ENCODE measurements at places on chromosomes 4 and X.

DNA sequence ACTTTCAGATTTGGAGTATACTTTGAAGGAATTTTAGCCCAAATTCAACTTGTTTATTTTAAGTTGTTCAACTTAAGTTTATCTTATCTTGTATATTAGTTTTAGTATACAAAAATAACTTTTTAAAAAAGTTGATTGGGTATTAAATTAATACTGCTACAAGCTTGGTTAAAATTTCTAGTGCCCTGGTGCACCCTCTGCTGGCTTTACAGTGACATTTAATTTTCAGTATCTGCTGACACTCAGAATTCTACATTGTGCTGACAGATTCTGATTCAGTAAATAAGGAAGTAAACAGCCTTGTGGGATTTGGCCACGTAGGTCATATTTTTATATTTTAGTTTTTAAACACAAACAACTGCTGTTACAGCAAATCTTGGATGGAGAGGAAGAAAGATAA is 2.9 kb downstream of the EDA start:
- DNase-seq = peak; percentile 15

- no peak for DNase-seq
These were observed 159.6 kb downstream of the STIM2 start for GRCh38 chr4:27020203-27020602.

DNA sequence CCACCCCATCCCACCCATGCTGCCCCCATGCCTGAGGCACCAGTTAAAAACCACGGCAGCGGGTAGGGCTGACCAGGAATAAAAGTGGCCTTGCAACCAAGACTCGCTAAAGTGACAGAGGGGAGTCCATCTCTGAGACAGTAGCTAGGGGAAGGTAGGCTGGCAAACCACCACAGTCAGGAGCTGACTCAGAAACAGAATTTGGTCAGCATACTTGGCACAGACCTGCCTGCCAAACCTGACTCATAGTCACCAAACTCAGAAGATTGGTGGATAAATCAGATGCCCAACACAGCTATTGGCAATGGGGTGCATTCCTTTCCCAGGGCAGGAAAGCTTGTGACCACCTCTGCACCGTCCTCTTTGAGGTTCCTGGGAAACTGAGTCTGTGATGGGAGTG is 193.8 kb downstream of the BCOR start:
- DNase-seq = no peak

DNA sequence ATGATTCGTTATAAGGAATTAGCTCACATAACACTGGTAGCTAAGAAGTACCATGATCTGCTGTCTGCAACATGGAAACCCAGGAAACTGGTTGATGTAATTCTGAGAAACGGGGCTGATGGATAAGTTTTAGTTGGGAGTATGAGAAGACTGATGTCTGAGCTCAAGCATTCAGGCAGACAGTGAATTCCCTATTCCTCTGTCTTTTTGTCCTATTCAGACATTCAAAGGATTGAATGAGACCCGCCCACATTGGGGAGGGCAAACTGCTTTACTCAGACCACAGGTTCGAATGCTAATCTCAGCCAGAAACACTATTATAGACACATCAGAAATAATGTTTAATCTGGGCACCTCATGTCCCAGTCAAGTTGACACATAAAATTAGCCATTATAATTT is 515.5 kb downstream of the STPG2 start:
- no peak for DNase-seq

DNA sequence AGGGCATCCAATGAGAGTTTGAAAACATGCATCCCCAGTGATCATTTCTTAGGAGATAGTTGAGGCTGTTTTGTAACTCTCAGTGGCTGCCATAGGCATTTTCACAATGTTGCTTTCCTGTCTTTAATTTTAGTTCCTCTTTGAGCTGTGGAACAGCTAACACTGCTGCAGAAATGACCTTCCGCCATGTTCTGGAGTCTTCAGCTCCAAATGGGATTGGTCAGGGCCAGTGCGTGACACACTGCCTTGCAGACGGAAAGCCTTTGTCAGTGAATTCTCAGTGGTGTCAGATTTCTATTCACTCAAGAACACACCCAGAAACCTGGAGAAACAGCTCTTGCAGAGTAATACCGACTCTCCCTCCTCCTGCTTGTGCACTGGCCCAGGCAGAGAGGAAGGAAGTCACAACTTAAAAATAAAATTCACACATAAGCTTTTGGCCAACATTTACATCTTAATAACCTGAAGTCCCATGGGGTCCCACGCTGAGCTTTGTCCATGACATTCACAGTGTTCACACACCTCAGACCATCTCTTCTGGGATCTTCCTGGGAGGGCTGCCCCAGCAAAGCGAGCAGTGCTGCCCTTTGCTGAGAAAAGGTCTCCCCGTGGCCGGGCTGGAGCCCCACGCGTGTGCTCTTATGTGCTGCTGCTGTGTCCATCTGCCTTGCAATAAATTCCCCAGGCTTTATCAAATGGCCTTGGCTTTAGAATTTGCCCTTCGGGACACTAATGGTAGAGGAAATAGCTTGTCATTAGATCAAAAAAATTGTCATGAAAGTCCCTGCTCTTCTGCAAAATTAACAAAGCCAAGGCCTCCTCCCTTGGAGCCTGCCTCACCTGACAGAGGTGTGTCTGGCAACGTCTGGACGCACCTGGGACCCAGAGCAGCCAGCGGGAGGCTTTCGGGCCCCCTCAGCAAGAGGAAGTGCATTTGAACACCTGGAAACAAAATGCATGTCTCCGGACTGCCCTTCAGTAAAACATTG is 126.8 kb downstream of the IRF2 start:
- DNase-seq = no peak

GRCh38 chrX:1661048-1661921 is 46.4 kb downstream of the ASMT start:
- peak; percentile 98 for DNase-seq
